ENCODE measurements at places on chromosomes 2 and 18.

DNA sequence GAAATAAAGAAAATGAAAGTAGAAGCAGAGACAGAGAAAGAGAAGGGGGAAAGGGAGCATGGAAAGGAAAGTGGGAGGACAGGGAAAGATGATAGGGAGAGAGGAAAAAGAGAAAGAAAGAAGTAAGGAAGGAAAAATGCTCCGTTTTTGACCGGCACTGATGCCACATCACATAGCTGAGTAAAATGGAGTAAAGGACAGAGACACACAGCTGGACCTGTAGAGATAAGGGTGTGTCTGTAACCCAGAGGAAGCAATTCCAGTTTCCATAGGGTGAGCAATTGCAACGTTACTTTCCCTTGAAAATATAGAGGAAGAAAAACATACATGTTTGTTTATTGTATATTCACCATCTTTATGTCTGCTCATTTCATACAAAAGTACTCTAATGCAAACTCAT is 1866.9 kb upstream of the PIK3C3 start:
- no peak for DNase-seq

DNA sequence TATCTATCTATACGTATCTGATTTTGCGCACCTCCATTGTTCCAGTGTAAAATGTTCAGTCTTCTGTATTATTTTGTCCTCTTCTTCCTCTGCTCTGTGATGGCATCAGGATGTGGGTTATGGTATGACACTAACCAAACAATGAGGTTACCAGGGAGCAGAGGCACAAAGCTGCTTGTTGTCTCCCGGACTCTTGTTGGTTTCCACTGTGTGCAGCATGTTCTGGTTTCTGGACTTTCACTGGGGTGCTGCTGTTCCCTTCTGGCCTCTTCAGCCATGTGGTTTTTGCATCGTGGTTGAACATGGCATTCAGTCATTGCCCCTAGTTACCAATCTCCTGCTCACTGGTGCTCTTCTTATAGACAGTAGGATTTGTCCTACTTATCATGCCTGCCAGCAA is 665.9 kb downstream of the CBLN2 start:
- no peak for DNase-seq

- no peak for DNase-seq
Observed at GRCh38 chr2:96143848-96144480, 1.3 kb downstream of the DUSP2 start.

DNA sequence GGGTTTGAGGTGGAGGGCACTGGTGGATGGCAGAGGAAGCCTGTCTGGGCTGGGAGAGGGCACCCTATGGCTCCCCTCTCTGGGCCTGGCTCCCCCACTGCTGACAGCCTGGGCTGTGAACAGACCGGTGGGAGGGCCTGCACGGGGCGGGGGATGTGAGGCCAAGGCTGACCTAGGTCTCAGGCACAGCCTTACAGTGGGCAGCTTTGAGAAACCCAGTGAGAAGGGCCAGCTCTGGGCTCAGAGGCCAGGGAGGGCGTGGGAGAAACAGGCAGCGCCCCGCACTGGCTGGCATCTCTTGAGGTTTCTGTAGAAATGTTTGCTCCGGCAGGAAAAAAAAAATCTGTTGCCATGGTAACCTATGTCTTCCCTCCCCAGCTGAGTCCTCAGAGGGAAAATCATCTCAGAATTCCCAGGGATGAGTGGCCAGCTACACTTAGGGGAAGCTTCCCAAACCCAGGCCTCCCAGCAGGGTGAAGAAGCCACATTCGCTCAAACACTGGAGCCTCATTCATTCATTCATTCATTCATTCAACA is 71.7 kb upstream of the TAF1B start:
- peak; percentile 14 for DNase-seq

GRCh38 chr2:65300761-65301711 is 73.4 kb downstream of the ACTR2 start:
- DNase-seq, result peak; percentile 89

DNA sequence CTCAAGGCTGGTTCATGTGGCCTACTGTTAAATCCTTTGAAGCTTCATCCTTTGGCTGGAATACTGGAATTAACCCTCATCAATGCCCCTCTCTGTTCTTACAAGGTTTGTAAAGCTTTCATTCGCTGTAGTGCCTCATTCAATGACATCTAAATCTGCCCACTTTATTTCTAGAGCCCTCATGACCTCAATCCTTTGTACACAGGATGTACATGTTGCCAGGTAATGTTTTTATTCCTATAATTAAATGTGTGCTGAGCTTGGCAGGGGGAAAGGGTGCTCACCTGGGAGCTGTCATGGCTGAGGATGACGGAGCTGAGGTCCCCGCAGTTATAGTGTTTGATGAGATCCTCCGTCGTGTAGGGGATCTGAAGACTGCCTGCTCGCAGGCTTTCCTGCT is 39.3 kb downstream of the TRABD2A start:
- no peak for DNase-seq

- no peak for DNase-seq
Observed at GRCh38 chr18:7870855-7871254, 303.7 kb downstream of the PTPRM start.

- no peak for DNase-seq
Observed at GRCh38 chr18:13710414-13710831, 15.9 kb downstream of the FAM210A start.

DNA sequence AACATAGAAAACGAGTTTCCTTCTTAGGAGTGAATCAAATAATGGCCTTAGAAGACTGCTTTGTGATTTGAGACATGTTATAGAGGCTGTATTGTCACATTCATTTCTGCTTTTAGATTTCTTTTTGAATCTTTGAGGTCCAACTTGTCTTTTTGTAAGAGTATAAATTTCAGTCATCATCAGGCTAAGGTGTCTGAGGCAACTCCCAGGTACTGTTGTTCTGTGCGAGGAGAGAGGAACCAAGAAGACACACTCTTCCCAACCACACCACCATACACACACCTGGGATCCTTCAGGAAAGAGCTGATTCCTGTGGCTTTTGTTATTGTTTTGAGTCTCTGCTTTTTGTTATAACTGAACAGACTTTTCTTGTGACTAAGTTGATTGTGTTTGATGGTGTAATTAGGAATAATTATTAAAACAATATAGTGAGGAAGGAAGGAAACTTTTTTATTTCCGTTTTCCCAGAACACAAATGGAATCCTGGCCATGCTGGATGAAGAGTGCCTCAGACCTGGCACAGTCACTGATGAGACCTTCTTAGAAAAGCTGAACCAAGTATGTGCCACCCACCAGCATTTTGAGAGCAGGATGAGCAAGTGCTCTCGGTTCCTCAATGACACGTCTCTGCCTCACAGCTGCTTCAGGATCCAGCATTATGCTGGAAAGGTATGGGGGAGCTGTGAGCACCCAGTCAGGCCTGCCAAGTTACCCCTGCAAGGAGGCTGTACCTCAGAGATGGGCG is 140.4 kb downstream of the MYO1B start:
- no peak for DNase-seq

DNA sequence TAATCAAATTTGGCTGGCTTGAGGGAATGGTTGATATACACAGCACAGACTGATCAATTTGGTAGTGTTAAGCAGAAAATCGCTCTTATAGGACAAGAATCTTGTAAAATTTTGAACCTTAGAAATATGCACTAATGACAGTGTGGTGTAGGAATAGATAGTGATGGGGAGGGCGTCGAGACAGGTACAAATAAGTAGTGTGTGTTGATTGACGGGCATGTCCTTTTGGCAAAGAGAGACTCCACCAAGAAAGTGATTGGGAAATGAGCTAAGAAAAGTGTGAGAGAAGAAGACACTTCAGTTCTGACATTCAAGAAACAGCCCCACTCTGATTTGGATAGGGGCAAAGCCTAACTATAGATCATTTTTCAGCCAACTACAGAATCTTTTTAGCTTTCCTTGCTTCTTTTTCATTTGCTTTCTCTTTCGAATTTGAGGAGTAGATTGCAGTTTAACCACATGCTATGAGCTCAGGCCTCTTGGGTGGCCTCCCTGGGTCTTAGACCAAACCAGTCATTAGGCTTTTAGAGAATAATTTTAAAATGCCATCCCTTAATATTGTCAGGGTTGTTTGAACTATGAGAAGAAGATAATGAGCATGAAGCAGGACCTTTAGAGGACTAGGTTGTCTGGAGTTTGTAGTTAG is 127.1 kb downstream of the CERS6 start:
- DNase-seq, result no peak

DNA sequence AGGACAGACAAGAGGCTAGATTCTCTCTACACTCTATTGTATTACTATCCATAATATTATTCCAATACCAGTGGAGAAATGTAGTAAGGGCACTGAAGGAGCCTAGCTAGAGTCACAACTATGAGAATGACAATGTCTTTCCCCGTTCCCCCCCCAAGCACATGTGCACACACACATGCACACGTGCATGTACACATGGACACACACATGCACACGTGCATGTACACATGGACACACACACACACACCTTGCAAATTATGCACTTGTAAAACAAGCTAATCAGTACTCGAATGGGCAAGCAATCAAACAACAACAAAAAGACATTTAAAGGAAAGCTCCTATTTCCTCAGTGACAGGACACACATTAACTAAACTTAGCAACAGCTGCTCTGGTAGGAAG is 65.2 kb downstream of the INSIG2 start:
- DNase-seq, result no peak

GRCh38 chr18:42976869-42977590 is 138.5 kb downstream of the RIT2 start:
- DNase-seq, result no peak

DNA sequence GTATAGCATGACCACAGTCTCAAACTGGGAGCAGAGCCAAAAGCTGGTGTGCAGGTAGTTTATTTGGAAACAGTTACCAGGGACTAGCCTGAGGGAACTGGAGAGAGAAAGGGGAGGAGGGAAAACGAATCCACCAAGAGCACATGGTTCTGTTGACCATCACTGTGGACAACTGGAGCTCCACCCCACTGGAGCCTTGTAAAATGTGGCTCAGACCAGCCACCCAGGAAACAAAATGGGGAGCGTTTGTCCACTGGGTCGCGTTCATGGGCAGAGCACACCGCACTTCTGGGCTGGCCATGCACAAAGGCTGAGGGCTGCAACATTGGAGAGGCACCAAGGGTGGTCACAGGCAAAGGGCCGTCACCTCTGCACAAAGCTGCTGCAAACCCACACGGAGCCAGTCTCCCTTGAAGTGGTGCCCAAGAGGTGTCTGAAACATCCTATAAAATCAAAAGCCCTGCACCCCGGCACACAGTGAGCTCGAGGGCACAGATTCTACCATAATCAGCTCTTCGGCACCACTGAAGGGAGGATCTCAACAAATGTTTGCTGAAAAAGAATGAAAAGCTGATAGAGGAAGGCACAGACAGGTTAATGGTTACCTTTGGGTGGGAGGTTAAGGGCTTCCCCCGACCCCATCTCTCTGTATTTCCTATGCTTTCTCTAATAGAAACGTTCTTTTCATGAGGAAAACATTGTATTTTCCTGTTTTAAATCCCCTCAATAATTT is 192.9 kb downstream of the INHBB start:
- DNase-seq, result no peak

- no peak for DNase-seq
Observed at GRCh38 chr2:218927876-218928275, 31.6 kb upstream of the CDK5R2 start.

DNA sequence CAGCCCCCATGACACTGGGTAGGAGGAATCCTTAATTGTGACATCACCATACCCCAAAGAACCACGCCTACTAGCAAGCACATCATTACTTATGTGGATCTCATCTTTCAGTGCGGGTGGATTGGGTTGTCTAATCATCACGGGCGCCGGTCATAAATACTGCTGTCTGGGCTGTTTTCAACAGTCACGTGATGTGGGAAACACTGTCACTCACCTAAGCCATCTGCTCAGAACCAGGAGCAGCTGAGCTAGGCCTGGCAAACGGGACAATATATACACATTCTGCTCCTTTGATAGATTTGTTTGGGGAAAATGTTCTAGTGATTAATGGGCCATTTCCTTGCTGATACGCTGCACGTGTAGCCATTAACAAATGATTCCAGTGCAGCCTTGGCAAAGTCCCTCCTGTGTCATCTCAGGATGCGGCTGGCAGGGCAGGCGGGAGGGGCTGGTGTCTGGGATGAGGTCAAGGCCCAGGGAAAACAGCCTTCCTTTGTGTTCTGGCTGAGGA is 145.9 kb upstream of the COPS8 start:
- DNase-seq, result no peak

GRCh38 chr18:29157905-29158304 is 981.0 kb upstream of the CDH2 start:
- DNase-seq, result no peak

- DNase-seq, result no peak
Observed at GRCh38 chr2:26864226-26864625, 16.3 kb downstream of the DPYSL5 start.

DNA sequence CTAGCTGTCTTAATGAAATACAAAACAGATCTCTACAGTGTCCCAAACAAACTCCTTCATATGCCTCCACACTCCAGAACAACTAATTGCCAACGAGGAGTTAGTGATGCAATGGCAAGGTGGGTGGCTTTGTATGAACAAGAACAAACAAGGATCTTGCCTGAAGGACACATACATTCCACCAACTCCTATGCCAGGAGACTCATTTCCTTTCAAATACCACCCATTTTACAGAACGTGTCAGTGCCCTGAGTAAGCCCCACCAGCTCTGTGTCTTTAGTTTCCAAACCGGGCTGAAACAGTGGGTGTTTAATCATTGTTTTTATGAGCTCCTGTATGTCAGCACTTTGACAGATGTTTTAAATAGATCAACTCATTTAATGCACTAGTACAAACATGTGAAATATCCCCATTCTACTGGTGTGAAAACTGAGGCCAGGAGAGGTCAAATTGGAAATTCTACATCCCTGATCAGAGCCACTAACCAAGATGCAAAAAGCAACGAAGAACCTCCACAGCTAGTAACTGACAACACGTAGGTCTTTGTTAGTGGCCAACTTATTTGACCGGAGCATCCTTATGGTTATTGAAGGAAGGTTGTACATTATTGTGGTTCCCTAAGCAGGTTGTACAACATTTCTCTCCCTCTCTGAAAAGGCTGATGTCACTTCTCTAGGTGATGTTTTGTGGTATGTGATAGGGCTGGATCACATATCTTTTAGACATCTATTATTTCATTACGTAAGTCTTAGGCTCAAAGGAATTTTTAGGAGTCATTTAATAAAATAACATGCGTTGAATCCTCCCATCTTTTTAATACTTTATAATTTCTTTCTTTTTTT is 534.9 kb upstream of the TNP1 start:
- DNase-seq, result no peak

- DNase-seq, result no peak
Observed at GRCh38 chr2:229910147-229910831, 11.5 kb downstream of the TRIP12 start.

- DNase-seq, result no peak
Observed at GRCh38 chr2:19833978-19834377, 67.8 kb downstream of the TTC32 start.

DNA sequence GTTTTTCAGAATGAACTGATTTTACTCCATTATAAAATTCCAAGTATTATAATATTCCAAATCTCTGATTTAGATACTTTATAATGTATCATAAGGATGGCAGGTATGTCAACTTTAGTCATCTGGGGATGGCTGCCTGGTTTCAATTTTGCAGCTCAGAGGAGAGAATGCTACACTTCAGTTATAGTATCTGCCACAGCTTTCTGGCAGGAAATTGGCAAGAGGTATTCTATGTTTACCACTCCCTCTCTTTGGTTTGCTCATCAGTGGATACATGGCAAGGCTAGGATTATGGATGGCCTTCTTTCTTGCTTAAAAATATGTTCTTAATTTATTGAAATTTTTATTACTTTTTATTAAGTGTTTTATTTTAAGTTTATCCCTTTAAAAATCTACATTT is 67.0 kb upstream of the TNFRSF11A start:
- no peak for DNase-seq
